ENCODE measurements at places on chromosomes 6 and 20.

- DNase-seq, result no peak
These were observed 516.8 kb upstream of the MARCKS start for GRCh38 chr6:113340371-113340770.

- DNase-seq, result no peak
These were observed 8.3 kb downstream of the WRNIP1 start for GRCh38 chr6:2773449-2773848.

DNA sequence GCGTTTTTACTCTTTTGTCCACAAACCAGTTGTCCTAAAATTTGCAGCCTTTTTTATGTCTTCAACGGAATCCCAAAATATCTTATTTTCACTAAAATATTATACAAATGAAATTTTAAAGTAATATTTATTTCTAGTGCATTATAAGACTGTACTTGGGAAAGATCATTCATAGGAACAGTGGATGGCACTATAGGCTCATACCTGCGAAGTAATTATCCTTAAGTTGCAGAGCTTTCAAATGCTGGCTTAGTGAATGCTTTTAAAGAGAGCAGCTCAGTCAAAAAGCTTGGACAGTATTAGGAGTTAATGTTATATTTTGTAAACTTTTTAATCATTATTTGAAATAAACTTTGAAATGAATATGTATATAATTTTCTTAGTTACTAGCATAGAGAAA is 254.9 kb downstream of the CDKAL1 start:
- DNase-seq, result no peak

- peak; percentile 71 for DNase-seq
These were observed 92.2 kb downstream of the CEP57L1 start for GRCh38 chr6:109187399-109188114.

GRCh38 chr20:19588732-19589131 is 169.3 kb upstream of the RIN2 start:
- DNase-seq, result no peak

DNA sequence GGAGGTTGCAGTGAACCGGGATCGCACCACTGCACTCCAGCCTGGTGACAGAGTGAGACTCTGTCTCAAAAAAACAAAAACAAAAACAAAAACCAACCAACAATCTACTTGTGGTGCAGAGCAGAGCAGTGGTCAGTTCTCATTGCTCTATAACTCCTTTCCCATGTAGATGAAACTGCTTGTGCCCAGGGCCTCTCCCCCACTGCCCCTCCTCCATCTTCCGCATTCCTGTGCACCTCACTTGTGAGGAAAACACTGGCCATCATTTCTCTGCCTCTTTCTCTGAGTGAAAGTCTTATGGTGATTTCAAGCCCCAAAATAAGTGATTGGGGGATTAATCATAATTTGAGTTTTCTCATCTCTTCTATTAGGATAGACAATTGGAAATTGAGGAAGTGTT is 63.9 kb upstream of the GLP1R start:
- no peak for DNase-seq

- no peak for DNase-seq
These were observed 706 bp upstream of the TUBB2B start for GRCh38 chr6:3228046-3228671.

DNA sequence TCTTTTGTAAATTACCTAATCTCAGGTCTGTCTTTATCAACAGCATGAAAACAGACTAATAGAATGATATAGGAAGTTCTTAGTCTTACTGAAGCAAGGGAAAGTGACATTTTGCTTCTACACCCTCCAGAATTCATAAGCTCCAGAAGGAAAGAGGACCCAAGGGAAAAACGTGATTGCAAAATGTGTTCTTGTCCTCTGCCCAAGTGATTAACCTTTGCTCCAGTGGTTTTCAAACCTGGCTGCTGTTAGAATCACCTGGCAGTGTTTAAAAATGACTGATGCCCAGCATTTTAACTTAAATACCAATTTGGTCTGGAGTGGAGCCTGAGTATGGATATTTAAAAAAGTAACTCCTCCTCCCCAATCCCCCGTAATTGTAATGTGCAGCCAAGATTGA is 191.4 kb downstream of the SLC16A10 start:
- DNase-seq, result no peak

DNA sequence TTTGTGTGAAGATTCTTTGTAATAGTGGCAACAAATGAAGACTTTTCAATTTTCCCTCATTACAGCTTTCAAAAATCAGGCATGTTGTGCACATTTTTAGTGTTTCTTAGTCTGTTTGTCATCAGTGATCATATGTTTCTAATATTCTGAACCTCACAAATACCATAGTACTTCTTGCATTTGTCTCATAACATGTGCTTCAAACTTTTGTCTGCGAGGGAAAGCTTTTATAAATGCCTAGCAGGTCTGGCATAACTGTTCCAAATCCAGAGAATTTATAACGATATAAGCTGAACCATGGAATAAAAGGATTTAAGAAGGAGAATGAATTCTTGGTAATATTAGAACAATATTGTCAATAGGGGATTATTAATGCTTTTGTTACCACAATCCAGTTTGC is 670.2 kb downstream of the RFPL4B start:
- no peak for DNase-seq

DNA sequence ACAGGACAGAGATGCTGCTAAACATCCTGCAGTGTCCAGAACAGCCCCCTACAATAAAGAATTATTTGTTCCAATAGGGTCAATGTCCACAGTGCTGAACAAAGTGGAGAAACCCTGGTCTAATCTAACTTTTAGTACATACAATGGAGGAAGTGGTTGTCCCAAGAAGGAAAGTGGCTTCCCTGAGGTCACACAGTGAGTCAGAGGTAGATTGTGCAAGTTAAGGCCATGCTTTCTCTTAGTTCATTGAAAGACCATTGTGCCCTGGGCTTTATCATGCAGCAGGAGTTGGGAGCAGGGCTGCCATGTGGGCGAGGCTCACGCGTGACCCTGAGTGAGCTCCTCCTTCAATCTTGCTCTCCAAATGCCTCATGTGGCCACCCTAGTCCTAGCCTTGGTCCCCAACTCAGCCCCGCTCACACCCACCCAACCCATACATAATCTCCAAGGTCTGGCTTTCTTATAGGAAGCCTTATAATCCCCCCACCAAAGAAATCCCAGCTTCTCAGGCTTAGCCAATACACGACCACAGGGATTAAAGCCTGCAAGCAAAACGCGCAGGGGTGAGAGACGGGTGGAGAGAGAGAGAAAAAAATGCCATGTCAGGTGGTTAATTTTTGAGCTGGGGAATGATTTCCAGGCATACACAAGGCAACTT is 19.9 kb downstream of the SLC13A3 start:
- no peak for DNase-seq

DNA sequence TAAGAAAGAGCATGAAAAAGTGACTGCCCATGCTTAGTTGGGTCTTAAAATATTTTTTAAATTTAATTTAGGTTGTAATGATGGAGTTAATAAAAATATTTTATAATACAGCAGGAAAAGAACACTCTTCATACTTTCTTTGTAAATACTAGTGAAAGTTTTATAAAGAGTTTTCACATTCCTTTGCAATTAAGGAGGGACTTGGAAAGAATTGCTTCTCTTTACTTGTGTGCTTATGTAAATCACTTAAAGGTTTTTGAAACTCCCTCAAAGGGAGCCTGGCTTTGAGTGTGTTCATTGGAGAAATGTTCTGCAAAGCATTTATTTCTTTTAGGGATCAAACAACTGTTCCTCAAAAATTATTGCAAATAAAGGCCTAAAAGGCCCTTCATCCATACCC is 11.6 kb upstream of the TFAP2B start:
- DNase-seq, result no peak

GRCh38 chr6:106637717-106638341 is 8.5 kb downstream of the QRSL1 start:
- DNase-seq, result no peak

DNA sequence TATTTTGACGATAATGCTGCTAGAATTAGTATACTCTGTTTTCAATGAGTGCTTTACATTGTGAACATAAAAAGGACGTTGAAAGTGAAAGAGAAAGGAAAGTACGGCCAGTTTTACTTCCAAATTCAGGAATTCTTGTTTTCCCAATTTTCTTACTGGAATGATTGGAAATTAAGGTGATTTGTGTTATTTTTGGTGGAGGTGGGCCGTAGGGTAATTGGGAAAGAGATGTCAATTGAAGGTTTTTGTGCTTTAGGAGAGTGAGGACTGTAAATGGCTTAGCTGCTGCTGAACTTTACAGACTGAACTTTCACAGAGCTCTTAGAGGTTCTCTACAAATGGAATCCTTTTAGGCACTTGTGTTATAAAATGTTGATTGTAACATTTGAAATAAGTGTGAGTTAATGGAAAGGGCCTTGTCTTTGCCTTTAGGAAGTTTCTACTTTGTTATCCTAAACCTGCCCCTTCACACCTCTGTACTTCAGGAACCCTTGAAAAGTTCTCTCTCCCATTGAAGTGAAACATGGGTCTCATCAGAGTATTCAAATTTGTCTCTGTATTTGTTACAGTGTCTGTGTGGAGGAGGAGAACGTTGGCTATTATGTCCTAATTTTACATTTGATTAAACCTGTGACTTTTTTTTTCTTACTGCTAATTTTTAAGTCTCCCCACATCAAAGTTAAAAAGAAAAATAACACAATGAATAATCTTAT is 256.4 kb downstream of the ARID1B start:
- DNase-seq, result no peak

- no peak for DNase-seq
These were observed 86.5 kb upstream of the CST7 start for GRCh38 chr20:24862606-24863005.

DNA sequence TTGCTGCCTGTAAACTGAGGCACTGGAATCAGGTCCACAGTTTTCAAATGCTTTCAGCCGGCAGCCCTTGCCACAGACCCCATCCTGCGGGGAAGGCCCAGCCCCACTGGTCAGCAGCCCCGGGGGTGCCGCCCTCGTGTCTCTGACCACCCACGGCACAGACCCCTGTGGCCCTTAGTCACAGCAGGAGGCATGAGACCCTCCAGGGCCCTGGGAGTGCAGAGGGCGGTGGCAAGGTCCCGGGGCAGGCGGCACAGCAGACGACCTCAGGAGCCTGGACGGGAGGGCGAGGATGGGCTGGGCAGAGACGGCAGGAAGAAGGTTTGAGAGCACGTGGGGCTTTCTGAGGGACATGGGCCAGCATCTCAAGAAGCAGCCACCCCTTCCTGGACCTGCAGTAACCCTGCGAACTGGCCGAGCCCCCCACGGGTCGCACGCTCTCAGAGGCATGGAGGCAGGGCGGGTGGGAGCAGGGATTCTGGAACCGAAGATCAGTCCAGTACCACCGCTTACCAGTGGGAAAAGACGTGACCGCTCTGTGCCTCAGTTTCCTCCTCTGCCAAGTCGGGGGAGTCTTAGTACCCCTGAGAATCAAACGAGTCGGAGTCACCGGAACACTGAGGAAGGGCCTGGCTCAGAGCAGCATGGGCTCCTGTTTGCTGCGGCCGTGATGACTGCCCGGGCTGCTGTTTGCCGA is 140.7 kb downstream of the TAF4 start:
- DNase-seq, result no peak

- no peak for DNase-seq
These were observed 76.2 kb downstream of the NINL start for GRCh38 chr20:25509084-25509483.

DNA sequence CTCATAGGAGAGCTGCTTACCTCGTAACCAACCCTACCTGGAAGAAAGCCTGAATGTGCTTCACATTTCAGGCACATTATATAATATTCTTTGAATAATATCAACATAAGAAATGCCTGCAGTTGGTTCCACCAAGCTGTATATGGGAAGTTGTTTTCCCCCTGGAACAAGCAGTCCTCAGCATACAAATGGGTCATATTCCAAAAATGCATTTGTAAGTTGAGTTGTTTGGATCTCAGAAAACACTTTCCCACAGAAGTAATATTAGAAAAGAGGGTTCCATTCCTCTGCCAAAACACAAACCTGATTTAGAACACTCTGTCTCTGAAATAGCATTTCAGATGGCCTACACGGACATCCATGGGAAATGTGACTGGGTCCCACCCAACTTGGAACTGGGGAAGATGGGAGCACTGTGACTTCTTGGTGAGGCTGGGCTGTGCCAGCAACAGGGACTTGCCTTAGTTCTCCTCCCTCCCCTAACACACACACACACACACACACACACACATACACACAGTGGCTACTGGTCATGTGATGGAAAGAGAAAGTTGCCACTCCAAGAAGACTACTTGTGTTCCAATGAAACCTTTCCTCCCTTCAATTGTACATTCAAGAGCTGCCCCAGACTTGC is 11.4 kb upstream of the RCAN2 start:
- no peak for DNase-seq

GRCh38 chr6:9087470-9087869 is 652.1 kb upstream of the SLC35B3 start:
- no peak for DNase-seq

GRCh38 chr20:58665606-58666005 is 14.5 kb downstream of the STX16 start:
- no peak for DNase-seq

- DNase-seq, result no peak
These were observed 3.4 kb downstream of the HMGN3 start for GRCh38 chr6:79231101-79231500.

GRCh38 chr6:56549014-56549413 is 93.7 kb downstream of the DST start:
- DNase-seq, result no peak

DNA sequence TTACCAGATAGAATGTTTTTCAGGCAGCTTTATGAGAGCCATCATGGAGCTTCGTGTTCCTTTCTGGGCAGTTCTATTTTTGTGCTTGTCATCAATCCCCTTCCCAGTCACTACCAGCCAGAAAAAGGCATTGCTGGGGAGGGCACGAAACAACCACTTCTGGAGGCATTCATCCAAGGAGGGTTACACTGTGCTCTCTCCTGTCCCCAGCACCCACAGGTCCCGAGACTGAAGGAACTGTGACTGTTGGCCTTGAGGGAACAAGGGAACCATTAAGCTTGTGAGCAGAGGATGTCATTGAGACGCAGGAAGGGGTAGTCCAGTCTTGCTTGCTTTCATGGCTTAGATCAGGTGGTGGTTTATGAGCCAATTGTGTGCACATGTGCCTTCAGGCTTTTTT is 20.1 kb upstream of the ENPP5 start:
- no peak for DNase-seq

- DNase-seq, result no peak
These were observed at the start of gene ELOVL2 for GRCh38 chr6:11043961-11044711. TSS of gene ELOVL2 (minus strand) at chr6:11044305. CDS start at chr6:11044230, 75 bp downstream.

- DNase-seq, result peak; percentile 71
These were observed 29.0 kb upstream of the TBPL1 start for GRCh38 chr6:133923938-133924593.

- no peak for DNase-seq
These were observed 7.2 kb upstream of the FAM50B start for GRCh38 chr6:3841711-3842565.

GRCh38 chr6:128156321-128157111 is 255.7 kb upstream of the THEMIS start:
- no peak for DNase-seq

- no peak for DNase-seq
These were observed 12.5 kb upstream of the STX16 start for GRCh38 chr20:58638467-58639181.

GRCh38 chr6:106422534-106422933 is 62.0 kb downstream of the CRYBG1 start:
- no peak for DNase-seq

Data from CD4-positive, alpha-beta T cell treated with Interleukin-2 at 100 ng/mL for 4 hours (primary cell).